CD4-positive, alpha-beta memory T cell (primary cell): ENCODE measurements at places on chromosomes 5 and 9. TPM values are rescaled to one million over a fixed set of nuclear protein-coding genes. Genes with fewer than 3 reads are reported as not detected.

GRCh38 chr5:56819060-56819881 is 3.9 kb downstream of the MAP3K1 start:
- no peak for DNase-seq

- DNase-seq = peak; percentile 38
These were observed 18.0 kb downstream of the ATOX1 start for GRCh38 chr5:151740336-151740942.

DNA sequence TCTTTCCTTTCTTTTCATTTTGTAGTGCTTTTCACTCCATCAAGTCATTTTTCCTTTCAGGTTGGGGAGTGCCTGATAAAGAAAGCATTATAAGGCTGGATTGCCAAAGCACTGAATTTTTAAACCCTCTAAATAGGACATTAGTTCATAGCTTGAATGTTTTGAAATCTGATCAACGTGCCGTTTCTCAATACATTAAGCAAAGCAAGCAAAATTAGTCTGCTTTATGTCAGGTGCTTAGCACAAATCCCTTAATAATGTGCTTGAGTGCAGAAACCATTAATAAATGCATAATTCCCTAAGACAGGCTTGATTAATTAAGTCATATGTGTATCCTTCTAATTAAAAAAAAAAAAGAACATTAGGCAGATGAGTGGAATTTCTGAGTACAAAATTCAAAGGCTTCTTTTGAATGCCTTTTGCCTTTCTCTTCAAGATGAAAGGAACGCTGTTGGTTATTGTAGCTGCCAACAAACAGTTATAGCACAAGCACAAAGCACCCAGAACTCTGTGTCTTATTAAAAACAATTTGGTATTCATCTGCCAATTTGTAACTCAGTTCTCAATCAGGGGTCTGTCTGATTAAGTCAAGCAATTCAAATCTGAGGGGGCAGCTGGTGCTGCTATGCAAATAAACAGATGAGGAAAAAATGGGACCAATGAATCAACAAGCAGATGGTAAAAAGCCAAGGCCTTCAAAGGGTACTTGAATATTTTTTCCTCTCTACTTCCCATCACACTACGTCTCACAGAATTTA is 233.7 kb downstream of the TLE1 start:
- no peak for DNase-seq

- DNase-seq = no peak
These were observed 163.7 kb downstream of the MAN2A1 start for GRCh38 chr5:109853377-109853776.

GRCh38 chr5:10789021-10789420 is 28.0 kb upstream of the DAP start:
- DNase-seq = no peak

- DNase-seq = no peak
These were observed 329.0 kb downstream of the ICE1 start for GRCh38 chr5:5751498-5751897.

- no peak for DNase-seq
These were observed 462.1 kb upstream of the GRAMD2B start for GRCh38 chr5:125961150-125961549.

GRCh38 chr9:91835632-91836031 is 114.4 kb downstream of the ROR2 start:
- DNase-seq = no peak

- no peak for DNase-seq
These were observed 401.0 kb upstream of the SLC24A2 start for GRCh38 chr9:20189871-20190270.

DNA sequence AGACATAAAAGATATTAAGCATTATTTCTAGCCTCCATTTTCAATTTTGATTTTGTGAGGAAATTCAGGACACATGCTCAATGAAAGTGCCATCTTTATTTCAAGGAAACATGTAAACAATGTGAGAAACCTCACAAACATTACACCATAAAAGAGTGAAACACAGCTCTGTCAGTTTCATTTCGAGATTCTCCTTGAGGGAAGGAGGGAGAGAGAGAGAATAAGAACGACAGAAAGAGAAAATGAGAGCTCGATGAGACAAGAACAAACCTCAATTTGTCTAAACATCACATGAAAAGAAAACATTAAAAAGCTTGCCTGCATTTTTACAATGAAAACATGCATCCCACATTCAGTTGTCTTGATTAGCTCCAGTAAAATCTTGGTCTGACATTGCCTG is 553.5 kb upstream of the MEF2C start:
- no peak for DNase-seq

DNA sequence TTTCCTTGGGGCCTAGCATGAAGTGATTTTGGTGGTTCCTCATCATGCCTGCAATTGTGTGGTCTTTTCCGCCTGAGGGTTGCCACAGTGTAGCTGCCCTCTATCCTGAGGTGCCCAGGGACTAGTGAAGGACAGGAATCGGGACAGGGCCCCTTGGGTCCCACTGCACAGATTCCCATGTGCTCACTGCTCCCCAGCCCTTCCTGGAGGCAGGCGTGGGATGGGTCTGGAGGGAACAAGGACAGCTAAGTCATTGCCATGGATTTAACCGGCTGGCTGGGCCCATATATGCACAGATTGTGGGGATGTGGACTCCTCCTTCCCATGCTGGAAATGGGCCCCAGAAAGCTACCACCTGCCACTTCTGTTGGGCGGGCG is 122.3 kb upstream of the PITX1 start:
- DNase-seq = no peak

GRCh38 chr9:91106415-91107081 is 255.2 kb downstream of the AUH start:
- DNase-seq = no peak

GRCh38 chr5:135487037-135487395 is 34.9 kb upstream of the TIFAB start:
- DNase-seq = no peak

DNA sequence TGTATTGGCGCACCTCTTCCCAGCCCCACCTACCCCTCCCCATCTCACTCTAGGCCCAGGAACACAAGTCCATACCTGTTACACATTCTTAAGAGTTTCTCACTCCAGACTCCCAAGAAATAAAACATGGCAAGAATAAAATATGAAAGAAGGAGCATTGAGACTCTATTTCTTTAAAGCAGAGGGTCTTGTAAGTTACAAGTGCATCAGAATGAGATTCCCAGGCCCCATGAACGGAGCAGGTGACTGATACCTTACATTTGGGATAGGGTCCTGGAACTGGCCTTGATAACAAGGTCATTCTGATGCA is 5.7 kb downstream of the EGR1 start:
- DNase-seq = no peak

Gene PPIC
- not detected for total RNA-seq

Gene CDKN2A
- 7.0 TPM for total RNA-seq

Gene GPX8
- not detected for total RNA-seq

Gene SLCO6A1
- total RNA-seq = not detected

Gene UCK1
- 36.1 TPM for total RNA-seq

Gene SH3PXD2B
- total RNA-seq = 0.38 TPM
